IPS DF 19.7 (cell line): ENCODE measurements at places on chromosomes 2 and 18.
A peak's percentile ranks its signal among the peaks of the same experiment; 100 is the strongest.

DNA sequence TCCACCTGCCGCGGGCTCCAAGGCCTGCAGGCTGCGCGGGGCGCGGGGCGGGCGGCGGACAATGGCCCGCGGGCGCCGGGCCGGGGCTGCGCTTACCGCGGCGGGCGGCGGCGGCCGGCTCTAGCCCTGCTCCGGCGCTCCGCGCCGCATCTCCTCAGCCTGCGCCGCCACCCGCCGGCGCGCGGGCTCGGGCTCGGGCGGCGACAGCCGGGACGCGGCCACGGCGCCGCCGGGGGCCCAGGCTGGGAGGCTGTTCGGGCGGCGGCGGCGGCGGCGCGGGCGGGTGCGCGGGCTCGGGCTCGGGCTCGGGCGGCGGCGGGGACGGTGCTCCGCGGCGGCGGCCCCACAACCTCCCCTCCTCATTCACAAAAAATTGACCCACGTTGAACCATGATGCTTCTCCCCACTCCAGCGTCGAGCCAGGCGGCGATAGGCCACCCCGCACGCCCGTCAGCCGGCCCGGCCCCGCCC lies at the start of gene HDAC4:
TSS of gene HDAC4 (minus strand) at position 425 of the 471 bp plus-strand sequence. CDS start 48,321 bp downstream, outside the sequence.
- no peak for DNase-seq

- no peak for DNase-seq
These were observed 47.2 kb upstream of the ZNF396 start for GRCh38 chr18:35424356-35424755.

- no peak for DNase-seq
These were observed 590.6 kb upstream of the RAB6C start for GRCh38 chr2:129388870-129389269.

DNA sequence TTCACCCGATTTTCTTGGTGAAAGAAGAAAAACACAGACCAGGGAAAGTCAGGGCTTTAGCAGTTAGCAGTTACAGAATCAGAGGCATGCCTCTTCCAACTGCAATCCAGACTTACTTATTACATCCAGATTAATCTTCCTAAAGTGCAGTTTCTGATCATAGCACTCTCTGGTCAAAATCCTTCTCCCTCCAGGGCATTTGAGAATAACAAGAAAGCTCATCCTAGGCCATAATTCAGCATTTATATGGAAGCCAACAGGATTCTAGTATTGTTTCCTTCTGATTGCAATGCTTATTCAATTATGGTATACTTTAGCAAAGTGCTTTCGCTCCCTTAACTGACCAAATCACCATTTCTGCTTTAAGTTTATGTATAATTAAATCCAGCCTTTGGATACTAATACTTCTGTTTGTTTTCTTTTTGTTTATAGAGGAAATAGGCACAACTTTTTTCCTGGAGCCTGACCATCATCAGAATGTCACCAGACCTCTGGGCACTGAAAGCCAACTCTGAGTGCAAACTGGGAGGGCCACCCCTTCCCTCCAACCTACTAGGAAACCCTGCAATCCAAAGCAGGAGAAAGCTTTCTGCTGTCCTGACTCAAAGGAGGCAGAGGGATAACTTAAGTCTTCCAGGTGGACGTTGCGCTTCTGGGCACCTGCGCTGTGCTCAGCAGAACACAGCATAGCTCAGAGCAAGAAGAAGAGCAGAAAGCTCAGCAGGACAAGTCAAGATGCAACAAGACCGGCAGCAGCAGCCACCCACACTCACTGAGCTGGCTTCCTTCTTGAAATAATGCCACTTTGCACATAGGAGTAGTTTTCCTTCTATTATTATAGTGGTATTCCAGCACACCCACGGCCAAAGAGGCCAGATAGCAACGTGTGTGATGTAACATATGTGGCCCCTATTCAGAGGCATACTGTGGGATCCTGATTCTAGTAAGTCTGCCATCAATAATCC lies 99.3 kb downstream of the STK39 start:
- no peak for DNase-seq

GRCh38 chr18:55375930-55376329 lies 212.1 kb downstream of the TCF4 start:
- no peak for DNase-seq

DNA sequence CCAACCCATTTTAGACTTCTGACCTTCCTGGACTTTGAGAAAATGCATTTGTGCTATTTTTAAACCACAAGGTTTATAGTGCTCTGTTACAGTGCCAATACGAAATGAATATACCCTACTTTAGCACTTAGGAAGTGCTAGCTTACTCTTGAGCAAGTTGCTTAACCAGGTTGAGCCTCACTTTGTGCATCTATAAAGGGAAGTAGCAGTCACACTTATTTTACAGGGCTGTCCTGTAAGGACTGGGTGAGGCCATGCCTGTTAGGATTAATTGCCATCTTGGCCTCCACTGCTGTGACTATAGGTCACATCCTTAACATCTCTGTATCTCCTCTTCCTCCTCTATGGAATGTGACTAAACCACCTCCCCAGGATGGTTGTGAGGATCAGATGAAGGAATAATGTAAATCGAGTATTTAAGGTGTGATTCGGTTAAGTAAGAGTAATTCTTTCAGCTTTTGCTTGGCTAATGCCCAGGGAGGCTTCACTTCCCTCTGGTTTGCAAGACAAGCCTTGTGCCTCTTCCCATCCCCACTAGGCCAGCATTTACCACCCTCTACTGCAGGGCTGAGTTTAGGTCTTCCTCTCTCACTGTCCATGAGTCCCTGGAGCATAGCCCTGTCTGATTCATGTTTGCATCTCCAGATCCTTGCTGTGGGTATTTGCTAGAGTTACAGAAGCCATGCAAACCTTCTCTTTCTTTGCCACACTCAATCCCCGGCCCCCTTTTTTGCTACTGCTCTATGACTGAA lies 341.2 kb downstream of the ZNF521 start:
- DNase-seq, result no peak

DNA sequence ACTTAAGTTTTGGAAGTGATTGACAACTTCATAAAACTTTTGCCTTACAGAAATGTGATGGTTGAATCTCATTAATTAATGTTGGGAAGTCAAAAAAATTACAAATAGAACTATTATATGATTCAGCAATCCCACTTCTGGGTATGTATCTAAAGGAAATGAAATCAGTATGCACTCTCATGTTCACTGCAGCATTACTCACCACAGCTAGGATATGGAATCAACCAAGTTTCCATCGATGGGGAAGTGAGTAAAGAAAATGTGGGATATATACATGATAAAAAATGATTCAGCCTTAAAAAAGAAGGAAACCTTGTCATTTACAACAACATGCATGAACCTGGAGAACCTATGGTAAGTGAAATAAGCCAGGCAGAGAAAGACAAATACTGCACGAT lies 112.4 kb upstream of the WDR75 start:
- no peak for DNase-seq

GRCh38 chr2:157899125-157899839 lies 23.2 kb upstream of the ACVR1 start:
- no peak for DNase-seq

- DNase-seq, result peak; percentile 88
These were observed 97.1 kb upstream of the SERTAD2 start for GRCh38 chr2:64750817-64751285.

- no peak for DNase-seq
These were observed 3.7 kb downstream of the ANKRD53 start for GRCh38 chr2:70981866-70982810.

GRCh38 chr2:217334561-217334960 lies 474.7 kb upstream of the TNP1 start:
- DNase-seq, result no peak

DNA sequence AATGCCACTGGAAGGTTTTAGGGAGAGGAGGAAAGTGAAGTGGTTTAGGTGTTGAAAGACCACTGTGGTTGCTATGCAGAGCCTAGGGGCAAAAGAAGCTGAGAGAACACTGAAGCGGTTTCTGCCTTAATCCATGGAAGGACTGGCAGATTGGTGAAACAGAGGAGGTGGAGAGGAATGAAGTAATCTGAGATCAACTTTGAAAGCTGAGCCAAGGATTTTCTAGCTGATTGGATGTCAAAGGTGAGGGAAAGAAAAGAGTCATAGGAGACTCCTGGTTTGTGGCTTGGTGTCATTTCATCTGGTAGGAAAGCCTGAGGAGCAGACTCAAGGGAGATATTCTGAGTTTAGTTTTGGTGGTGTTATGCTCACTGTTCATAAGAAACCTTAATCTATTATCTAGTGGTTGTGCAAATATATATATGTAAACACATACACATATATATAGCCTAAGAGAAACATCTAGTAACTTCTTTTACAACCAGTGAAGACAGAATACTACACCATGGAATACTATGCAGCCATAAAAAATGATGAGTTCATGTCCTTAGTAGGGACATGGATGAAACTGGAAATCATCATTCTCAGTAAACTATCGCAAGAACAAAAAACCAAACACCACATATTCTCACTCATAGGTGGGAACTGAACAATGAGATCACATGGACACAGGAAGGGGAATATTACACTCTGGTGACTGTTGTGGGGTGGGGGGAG lies 134.1 kb upstream of the CREB1 start:
- DNase-seq, result no peak

GRCh38 chr2:240557808-240558207 lies at the start of gene ANKMY1:
Gene ANKMY1 (minus strand): TSS chr2:240557988. CDS start chr2:240557335, 653 bp downstream.
- DNase-seq, result no peak

- DNase-seq, result no peak
These were observed 344.4 kb downstream of the CLIP4 start for GRCh38 chr2:29459445-29460179.

GRCh38 chr2:158905784-158906183 lies 62.7 kb upstream of the TANC1 start:
- DNase-seq, result no peak

GRCh38 chr18:42082415-42083234 lies 127.6 kb downstream of the PIK3C3 start:
- no peak for DNase-seq

DNA sequence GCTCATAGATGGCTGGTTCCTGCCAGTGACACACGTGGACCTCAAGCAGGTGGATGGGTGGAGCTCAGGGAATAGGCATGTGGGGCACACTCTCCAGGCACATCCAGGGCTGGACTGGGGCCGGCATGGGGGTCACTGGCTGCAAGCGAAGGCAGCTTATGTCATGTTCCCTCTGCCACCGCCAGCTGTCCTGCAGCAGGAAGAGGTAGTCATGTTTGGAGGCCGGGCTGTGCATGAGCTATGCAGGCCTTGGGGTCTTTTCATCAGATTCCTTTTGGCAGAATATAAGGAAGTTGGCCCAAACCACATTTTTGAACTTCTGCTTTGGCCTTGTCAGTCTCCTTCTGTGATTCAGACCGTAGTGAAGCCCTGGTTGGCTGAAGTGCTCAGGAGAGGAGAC lies 61.5 kb downstream of the AGAP1 start:
- no peak for DNase-seq

- DNase-seq, result no peak
These were observed 36.0 kb upstream of the DARS1 start for GRCh38 chr2:136021406-136021805.

DNA sequence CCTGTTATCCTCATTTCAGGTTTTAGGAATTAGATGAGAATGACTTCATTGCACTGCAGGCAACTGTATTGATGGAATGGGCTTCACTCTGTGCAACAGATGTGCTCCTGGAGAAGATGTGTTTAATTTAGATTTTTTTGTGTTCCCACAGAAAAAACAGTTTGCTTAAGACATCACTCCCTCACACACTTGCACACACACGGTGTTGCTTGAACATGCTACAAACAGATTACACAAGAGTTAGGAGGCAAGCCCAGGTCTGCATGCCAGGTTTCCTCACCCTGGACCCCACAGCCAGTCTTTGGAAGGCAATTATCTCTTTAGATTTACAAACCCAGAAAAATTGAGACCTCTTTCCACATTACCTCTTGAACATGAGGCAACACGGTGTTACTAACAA lies 93.7 kb upstream of the KLHL29 start:
- DNase-seq, result no peak

GRCh38 chr2:11506611-11506969 lies 27.3 kb upstream of the GREB1 start:
- no peak for DNase-seq

- DNase-seq, result no peak
These were observed 36.7 kb downstream of the PKP4 start for GRCh38 chr2:158493458-158493857.

DNA sequence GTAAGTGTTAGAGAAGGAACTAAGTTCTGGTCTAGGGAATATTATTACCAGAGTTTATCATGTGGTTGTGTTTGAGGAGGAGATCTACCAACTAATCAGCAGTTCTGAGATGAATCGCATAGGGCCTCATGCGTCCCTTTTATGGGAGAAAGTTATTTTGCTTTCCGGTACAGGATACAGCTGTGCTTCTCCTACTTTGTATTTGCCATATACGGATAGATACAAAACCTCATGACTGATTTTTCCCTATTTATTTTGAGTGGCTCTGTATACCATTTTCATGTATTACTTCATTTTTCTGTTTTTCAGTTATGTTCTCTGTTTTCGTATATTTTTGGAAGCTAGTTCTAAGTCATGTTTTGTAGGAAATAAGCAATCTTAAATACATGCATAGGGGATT lies 66.8 kb downstream of the ACSL3 start:
- no peak for DNase-seq

DNA sequence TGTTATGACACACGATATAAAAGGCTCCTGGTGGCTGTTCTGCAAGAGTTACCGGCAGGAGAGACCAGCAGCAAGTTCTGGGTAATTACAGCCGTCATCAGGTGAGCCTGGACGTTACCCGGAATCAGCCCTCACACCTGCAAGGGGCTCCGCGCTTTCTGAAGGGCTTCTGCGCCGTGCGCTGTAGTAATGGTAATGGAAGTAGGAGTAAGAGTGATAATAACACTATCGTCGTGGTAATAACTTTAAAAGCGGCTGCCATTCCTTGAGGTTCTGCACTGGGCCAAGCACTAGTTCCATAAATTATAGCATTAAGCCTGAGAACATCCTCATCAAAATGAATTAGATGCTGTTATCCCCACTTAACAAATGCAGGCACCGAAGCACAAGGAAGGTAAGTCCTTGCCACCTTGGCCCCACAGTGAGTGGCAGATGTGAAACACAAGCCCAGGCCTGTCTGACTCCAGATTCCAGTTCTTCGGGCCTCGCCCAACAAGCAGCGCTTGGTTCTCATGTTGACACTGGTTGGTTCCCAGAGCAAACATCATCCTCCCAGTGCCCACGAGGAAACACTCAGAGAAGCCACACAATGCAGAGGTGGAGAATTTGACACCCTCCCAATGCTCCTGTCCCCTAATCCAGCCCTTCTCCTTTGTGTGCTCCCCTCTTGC lies 205.2 kb downstream of the EIPR1 start:
- DNase-seq, result no peak

GRCh38 chr2:101120124-101120996 lies 30.8 kb downstream of the TBC1D8 start:
- DNase-seq, result no peak

GRCh38 chr2:239880396-239880795 lies 144.7 kb downstream of the NDUFA10 start:
- no peak for DNase-seq

- DNase-seq, result no peak
These were observed 105.1 kb downstream of the DYSF start for GRCh38 chr2:71558300-71559051.

DNA sequence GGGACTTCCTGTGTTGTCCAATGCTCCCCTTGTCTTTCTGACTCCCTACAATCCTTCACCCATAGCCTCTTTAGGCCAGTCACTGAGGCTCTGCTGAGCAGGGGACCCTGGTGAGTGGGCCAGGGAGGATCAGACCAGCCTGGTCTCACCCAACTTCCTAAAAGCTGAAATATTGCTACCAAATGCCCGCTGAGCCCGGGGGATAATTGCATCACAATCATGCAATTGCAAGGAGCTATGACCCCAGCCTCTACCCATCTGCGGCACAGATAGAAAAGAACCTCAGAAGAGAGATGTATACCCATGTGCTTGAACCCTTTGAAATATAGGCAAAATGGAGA lies 3.7 kb upstream of the SP100 start:
- no peak for DNase-seq
